ENCODE measurements at places on chromosomes 7 and 10. TPM values are rescaled to one million over a fixed set of nuclear protein-coding genes. Genes with fewer than 3 reads are reported as not detected.

Gene EGFR
- total RNA-seq, result 78.3 TPM

Gene CBLL1
- total RNA-seq, result 35.3 TPM

GRCh38 chr7:140671966-140672365, 779 bp upstream of the ADCK2 start:
- DNase-seq, result no peak

DNA sequence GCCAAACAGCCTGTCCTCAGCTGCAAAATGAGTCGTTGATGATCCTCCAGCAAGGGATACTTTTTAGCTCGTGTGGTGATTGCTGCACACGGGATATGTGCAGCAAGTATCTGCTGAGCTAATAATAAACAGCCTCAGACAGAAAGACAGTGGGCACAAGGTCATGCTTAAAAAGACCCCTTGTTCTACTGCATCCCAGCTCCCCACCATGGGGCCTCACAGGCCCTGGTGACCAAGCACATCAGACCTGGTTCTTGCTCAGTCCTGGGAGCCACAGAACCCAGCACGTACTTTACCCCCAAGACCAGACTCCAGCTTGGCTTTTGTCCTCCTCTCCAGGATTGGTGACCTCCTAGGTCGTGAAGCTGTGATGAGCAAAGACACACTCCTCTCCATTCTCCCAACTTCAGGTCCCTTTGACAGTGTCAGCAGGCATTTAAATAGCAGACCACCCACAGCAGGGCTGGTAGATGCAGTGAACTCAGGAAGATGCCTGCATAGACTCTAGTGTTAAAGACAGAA, 50.5 kb downstream of the EGFR start:
- no peak for DNase-seq

- no peak for DNase-seq
Observed at GRCh38 chr7:111787741-111788140, 225.4 kb upstream of the IMMP2L start.

GRCh38 chr10:78438907-78439809, 405.5 kb downstream of the RPS24 start:
- no peak for DNase-seq

GRCh38 chr10:109721453-109722064, 201.8 kb downstream of the XPNPEP1 start:
- no peak for DNase-seq

DNA sequence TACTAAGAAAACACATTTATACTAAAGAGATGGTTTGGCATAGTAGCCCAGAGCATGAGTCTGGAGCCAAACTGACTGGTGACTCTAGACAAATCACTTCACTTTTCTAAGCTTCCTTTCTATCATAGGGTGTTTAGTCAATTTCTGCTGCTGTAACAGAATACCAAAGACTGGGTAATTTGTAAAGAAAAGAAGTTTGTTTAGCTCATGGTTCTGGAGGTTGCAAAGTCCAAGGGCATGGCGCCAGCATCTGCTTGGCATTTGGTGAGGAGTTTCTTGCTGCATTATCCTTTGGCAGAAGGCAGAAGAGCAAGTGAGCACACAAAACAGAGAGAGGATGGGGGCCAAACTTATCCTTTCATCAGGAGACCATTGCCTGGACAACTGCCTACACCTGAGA, 146.3 kb downstream of the CHCHD3 start:
- DNase-seq, result no peak

DNA sequence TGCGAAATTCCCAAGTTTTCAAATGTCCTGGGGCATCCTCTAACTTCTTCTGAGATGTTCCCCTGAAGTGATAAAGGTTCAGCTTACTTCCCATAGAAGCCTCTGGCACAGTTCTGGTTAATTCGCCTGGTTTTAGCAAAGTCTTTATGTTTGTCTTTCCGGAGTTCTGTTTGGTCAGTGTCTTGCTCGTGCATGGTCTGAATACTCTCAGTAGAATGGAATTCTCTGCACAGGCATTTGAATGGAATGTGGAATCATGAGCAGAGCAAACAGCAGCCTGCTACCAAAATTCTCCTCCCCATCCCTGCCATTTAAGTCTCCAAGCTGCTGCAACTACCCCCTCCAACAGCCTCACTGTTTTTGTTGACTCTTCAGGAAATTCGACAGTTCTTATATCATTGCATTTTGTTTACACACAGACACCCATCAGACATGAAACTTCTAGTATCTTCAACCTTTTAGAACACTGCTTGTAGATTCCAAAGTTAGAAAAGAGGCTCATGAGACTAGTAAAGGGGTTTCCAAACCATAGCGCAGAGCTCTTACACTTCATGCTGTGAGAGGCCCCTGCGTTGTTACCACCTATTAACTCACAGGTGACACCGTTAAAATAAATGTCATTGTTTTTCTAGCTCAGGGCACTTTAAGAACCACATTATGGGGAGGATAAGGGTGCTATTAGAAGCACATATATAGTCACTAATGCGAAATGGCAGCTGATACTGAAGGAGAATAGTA, 129.7 kb downstream of the PLCE1 start:
- DNase-seq, result no peak

GRCh38 chr10:29141761-29142160, 147.1 kb upstream of the LYZL1 start:
- peak; percentile 16 for DNase-seq

DNA sequence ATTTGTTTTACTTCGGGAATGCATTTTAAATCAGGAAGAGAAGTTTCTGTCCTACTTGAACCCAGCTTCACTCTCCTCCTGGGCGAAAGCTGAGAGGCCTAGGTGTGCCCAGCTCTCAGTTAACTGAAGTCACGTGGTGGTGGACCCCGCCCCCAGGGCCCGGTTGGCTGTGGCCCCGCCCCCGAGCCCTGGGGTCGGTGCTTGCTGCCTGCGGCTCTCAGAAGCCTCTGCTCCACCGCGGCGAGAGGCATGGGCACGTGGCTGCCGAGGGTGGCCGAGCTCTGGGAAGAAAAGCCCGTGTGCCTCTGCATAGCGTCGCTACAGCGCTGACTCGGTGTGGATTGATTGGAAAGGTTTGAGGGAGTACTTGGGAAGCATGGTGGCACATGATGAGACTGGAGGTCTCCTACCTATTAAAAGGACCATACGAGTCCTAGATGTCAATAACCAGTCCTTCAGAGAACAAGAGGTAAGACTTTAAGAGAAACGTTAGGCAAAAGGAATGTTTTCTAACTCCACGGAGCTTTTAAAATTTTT, 34.1 kb downstream of the NET1 start:
- DNase-seq, result peak; percentile 97

DNA sequence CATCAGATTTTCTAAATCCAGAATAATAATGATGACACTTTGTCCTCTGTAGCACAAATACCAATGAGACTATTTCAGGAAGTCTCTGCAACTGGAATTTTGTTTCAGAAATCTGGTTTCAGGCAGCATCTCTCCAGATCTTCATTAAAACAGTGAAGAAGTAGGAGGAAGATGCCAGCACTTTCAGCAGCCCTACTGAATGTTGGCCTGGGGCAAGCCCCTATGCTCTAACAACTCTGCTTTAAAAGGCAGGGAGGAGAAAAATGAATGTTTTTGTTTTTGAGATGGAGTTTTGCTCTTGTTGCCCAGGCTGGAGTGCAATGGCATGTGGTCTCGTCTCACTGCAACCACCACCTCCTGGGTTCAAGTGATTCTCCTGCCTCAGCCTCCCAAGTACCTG, 7.2 kb upstream of the CAV1 start:
- no peak for DNase-seq

- DNase-seq, result peak; percentile 52
Observed at GRCh38 chr7:151782598-151783448, 94.1 kb downstream of the PRKAG2 start.

DNA sequence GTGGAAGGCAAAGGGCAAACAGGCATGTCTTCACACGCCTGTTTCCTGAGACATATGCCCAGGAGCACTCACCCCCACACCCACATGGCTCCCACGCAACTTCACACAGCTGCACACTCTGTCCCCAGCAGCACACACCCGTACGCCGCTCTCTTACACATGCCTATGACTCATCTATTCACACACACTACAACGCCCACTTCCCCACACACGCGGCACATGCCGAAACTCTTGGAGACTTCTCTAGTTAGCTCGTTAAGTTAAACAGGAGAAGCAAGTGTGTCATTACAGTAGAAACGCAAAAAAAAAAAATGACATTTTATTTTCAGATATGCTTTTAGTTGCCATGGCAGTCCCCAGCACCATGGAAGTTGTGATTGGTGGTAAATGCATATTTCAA, 6.7 kb downstream of the CALN1 start:
- DNase-seq, result peak; percentile 16

- DNase-seq, result no peak
Observed at GRCh38 chr10:131920151-131920550, 19.3 kb downstream of the PPP2R2D start.

GRCh38 chr7:126495733-126496132, 757.0 kb downstream of the GRM8 start:
- DNase-seq, result no peak
